GM04504 (cell line): ENCODE measurements at places on chromosomes 3 and 15.

DNA sequence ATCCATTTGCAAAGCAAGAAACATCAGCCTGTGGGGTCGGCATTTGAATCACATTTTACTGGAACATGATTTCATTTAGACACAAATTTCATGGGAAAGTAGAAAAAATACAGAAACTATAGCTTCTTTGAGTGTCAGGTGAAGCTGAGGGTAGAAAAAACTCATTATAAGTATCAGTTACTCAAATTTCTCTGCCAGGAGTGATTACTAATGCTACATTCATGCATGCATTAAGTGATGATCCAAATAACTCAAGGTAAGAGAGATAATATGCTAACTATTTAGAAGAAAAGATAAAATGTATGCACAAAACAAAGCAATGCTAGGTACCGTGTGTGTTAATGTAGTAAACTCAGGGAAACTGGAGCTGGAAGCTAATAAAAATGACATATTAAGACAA, 406.0 kb downstream of the GAP43 start:
- no peak for DNase-seq

- no peak for DNase-seq
Observed at GRCh38 chr15:48641416-48641815, 4.1 kb downstream of the FBN1 start.

GRCh38 chr3:79651536-79652065, 116.2 kb downstream of the ROBO1 start:
- DNase-seq: no peak

DNA sequence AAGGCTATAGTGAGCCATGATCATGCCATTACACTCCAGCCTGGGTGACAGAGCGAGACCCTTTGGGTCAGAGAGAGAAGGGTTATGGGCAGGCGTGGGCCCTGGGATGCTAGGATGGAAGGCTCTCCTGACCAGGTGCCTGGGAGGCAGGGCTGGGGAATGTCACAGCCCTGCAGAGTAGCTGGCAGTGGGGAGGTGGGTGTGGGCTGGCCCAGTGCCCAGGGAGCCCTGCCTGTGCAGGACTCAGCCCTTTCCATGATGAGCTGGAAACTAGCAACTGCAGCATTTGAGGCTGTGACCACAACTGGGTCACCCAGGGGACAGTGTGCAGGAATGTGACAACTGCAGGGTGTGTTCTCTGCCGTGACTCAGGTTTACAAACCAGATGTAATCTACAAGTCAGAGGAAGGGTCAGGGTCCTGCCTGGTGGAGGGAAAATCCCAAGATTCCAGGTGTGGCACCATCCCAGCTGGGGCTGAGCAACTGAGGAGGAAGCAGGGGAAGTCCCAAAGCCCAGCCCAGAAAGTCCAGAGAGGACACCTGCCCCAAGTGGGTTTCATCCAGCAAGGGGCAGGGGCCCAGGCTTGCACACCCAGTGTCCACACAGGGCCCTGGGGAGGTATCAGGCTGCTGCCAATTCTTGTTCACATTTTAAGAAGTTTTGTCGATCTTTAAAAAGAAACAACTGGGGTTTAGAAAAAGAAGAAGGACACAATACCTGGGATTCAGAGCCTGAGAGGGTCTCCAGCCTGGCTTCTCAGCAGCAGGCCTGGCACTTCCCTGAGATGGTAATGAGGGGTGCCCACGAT, 45.5 kb downstream of the SLC28A1 start:
- no peak for DNase-seq

GRCh38 chr3:101303089-101303731, 17.2 kb downstream of the IMPG2 start:
- peak; percentile 16 for DNase-seq

GRCh38 chr3:16092923-16093322, 81.6 kb upstream of the GALNT15 start:
- DNase-seq: no peak
